Endothelial cell (in vitro differentiated cells): ENCODE measurements at places on chromosomes 11 and 22.

GRCh38 chr22:49962012-49962750 lies 1.6 kb downstream of the PIM3 start:
- DNase-seq = peak; percentile 82

GRCh38 chr11:10653946-10654810 lies 39.4 kb downstream of the IRAG1 start:
- DNase-seq = peak; percentile 45

- no peak for DNase-seq
These were observed at the start of gene OR10A2 for GRCh38 chr11:6862961-6863360. OR10A2 (plus strand) TSS chr11:6863057; CDS start chr11:6869755, 6,698 bp downstream.

DNA sequence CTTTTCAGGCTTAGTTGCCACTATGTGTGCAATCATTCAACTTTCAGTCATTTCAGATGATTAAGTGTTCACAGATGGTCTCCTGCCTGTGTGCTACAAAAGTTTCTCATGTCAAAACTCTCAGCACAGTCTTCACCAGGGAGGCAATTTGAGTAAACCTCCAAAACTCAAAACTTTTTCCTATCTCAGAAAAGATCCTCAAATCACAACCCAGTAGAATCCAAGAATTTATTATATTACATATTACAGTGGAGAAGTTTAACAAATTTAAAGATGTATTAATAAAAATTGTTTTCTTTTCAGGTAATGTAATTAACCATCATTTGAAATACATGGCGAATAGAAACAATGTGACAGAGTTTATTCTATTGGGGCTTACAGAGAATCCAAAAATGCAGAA lies at the start of gene OR4C13:
Gene OR4C13 (plus strand): TSS at position 301 of the 400 bp plus-strand sequence. CDS start 32 bp downstream, at position 333.
- no peak for DNase-seq

DNA sequence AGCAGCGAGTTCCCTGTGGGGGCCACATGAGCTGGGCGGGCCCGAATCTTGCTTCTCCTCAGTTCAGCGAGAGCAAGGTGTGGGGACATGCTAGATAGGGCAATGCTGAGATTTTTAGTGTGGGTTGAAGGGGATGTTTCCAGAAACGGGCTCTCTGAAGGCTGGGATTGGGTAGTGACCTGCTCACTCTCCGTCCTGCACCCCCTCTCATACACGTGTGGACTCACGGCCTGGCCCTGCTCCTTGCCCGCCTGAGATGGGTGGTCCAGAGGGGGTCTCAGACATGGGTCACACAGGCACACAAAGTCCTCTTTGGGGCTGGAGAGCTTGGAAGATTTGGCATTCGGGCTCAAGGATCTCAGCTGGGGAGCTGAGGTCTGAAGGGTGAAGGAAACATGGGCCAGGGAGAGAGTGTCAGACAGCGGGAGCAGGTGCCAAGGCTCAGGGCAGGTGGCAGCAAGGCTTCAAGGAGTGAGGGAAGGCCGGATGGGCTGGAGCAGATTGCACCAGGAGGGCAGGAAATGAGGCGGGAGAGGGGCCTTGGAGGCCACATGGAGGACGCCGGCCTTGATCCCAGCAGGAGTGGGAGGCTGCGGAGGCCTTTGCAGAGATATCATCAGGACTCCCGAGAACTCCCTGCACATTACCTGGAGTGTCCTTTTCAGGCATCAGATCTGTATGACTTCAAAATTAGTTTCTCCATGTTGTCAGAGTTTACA lies 74.1 kb downstream of the PARVB start:
- DNase-seq = no peak

- no peak for DNase-seq
These were observed 48.7 kb downstream of the CYTH4 start for GRCh38 chr22:37331034-37331428.

- no peak for DNase-seq
These were observed 25.9 kb downstream of the GRAP2 start for GRCh38 chr22:39926753-39927152.

- DNase-seq = no peak
These were observed 56.9 kb upstream of the PRSS23 start for GRCh38 chr11:86743223-86744118.

- no peak for DNase-seq
These were observed 91.1 kb downstream of the MYO18B start for GRCh38 chr22:25833091-25833490.
